ENCODE measurements at places on chromosomes 13 and 19.

DNA sequence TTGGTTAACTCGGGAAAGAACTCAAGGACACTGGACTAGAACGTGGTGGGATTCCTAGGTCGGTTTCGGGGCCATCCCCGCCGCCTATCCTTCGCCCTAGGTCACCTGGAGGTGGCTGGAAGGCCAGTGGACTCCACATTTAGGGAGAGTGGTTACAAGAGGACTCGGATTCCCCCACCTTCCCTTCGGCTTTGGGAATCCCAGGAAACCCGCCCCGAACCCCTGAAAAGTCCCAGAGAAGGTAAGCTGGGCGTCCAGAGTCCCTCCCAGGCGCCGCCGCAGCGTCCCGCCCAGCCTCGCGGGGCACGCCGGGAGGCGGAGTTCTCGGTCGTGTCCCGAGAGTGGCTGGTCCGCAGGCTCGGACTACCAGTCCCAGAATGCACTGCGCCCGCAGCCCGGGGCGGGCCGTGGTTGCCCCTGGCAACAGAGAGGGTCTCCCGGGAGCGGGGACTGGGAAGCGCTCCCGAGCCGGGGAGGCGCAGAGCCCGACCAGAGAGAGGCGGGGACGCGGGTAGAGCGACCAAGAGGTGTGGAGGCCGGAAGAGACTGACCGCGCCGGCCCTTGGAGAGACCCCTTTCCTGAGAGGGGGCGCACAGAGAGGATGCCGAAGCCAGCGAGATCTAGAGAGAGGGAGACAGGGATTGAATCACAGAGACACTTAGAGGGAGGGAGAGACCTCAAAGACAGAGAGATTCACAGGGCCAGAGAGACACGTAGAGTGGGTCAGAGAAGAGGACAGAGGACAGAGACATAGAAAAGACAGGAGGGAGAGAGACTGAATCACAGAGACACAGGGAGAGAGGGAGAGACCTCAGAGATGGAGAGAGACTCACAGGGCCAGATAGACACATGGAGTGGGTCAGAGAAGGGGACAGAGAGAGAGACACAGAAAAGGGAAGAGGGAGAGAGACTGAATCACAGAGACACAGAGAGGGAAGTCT is 2.6 kb upstream of the PRKCG start:
- peak; percentile 91 for DNase-seq

DNA sequence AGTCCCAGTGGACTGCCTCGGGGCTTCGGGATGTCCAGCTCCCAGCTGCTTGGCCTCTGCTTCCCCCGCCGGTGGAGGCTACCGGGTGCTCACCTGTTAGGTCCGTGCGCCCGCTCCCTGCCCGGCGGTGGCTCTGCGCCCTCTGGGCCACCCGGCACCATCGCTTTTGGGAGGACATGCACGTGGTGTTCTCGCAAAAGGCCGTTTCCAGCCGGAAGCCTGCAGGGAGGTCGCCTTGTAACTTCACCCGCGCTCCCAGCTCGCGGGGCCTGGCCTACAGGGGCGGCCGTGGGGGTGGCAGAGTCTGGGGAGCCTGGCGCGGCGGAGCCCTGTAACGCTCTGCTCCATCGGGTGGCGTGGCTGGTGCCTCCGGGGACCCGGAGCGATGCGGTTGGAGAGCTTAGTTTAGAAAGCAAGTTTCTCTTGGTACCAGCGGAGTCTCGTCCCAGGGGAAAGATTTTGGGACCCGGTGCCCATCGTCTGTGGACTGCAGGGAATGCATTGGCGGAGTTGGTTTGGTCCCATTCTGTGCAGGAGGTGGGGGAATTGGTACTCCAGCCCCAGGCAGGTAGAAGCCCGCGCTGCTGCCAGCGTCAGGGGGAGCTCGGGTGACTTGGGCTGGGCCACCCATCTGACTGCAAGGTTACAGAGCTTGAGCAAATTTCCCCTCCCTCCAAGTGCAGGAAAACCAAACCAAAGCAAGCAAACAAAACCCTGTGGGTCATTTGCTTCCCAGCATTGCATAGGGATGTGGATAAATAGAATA is 673 bp downstream of the SPATA13 start:
- peak; percentile 72 for DNase-seq

GRCh38 chr19:3459089-3459881 is 21.0 kb downstream of the SMIM24 start:
- peak; percentile 65 for DNase-seq

DNA sequence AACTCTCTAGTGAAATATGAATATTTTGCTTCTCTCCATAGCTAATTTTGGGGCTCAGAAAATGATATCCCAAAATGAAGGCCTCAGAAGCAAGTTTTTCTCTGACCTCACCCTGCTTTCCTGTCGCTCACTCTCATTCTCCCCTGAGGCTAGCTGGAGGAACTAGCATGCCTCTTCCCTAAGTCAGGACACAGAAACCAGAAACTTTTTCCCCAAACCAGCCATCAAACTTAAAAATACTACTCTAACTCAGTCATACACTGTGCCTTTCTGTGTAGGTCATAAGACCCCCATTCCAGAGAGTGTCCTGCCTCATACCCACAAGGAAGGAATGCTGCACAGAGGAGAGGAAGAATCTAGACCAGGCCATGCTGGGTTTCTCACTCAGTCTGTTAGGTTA is 329.6 kb downstream of the PCDH20 start:
- DNase-seq: no peak

DNA sequence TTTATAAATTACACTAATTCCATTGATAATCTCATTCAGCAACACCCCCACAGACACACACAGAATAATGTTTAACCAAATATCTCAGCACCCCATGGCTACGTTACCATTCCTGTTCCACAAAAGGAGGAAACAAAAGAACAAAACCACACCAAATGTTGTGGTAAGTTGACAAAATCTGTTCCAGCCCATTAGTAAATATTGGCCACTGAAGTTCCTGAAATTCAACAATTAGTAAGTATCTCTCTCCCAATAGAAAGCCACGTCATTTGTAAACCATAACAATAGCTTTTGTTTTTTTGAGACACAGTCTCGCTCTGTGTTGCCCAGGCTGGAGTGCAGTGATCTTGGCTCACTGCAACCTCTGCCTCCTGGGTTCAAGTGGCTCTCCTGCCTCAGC is 2.3 kb upstream of the FCAR start:
- DNase-seq: no peak

GRCh38 chr19:42114412-42114811 is 17.8 kb downstream of the POU2F2 start:
- DNase-seq: no peak

GRCh38 chr19:6608940-6609339 is 18.0 kb upstream of the CD70 start:
- no peak for DNase-seq

- DNase-seq: no peak
Measured at GRCh38 chr13:93193682-93194081, 32.9 kb upstream of the GPC6 start.

DNA sequence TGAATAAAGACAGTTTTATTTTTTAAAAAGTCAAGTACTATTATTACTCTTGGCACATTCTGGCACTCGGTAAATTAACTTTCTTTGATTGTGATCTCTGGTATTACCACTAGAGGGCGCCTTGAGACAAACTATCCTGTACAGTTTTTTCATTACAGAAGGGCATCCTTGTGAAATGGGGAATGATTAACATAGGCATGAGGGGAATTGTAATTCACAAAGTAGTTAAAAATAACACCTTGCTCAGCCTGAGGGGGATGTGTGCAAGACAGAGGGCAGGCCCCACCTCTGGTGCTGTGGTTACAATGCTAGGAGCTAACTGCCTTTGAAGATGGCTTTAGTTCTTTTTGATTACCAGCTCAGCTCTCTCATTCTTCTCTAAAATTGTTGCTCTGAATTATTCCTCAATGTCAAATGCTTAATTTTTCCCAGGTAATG is 24.2 kb upstream of the C1QTNF9B start:
- DNase-seq: peak; percentile 25
